ENCODE measurements at places on chromosomes 1 and 21.

DNA sequence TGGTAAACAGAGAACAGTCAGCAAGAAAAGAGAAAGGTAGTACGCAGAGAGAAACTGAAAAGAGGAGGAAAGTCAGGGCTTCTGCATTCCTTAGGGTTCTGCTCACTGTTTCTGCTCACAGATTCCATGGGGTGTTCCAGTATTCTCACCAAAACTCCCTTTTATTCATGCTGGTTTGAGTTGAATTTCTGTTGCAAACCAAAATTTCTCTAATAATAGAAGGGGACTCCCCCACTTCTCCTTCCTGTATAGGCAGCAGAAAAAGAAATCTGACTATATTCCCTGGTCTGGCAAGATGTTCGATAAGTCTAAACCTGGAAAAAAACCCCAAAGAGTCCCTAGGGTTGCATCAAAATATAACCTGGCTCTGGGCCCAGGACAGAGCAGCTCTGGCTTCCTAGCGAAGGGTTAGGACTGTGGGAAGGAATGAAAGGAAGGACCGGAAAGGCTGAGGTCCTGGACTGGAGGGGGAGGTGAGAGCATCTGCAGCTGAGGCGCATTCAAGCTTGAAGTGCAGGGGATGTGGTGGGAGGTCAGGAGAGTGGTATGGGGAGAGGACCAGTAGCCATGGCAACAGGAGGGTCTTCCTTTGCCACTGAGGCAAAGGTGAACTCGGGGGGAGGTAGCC lies 18.8 kb upstream of the RGS16 start:
- DNase-seq, result no peak

DNA sequence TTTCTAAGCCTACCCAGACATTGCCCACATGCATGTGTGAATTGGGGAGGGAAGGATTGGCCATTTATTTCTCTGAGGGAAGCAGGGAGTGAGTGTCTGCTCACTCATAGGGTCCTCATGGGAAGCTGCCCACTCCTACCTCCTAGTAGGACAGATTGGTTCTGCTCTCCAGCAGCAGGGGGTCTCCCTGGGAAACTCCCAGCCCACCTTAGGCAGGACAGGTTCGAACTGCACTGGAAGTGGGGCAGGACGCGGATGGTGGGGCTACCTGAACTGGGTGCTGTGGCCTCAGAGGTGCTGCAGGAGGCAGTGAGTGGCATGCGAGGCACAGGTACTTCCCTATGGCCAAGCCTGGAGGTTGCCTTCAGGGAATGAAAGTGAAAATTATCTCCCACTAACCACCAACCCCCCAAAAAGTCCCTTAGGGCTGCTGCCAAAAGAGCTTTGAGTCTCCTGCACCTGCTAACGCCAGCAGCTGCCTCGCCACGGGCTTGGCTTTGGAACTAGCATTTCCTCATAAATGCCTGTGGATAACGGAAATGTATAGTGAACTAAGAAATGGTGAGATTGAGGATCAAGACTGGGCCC lies 157.0 kb upstream of the COA6 start:
- no peak for DNase-seq

- no peak for DNase-seq
Measured at GRCh38 chr1:32250893-32251716, at the start of gene LCK. LCK (plus strand) TSS chr1:32251265; CDS start chr1:32274330, 23,065 bp downstream.

DNA sequence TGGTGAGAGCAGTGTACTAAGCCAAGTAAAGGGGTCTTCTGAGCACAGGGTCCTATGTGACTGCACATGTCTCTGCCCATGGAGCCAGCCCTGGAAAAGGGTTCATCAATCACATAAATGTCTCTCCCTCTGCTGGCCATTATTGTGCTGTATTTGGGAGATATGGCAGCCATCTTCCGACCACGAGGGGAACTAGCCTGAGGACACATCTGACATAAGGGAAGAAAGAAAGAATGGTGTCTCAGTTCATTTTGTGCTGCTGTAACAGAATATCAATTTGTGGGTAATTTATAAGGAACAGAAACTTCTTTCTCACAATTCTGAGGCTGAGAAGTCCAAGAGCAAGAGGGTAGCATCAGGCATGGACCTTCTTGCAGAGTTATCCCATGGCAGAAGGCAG lies 55.1 kb upstream of the GJA5 start:
- no peak for DNase-seq

- DNase-seq, result no peak
Measured at GRCh38 chr1:86573763-86574484, 27.0 kb downstream of the CLCA4 start.

DNA sequence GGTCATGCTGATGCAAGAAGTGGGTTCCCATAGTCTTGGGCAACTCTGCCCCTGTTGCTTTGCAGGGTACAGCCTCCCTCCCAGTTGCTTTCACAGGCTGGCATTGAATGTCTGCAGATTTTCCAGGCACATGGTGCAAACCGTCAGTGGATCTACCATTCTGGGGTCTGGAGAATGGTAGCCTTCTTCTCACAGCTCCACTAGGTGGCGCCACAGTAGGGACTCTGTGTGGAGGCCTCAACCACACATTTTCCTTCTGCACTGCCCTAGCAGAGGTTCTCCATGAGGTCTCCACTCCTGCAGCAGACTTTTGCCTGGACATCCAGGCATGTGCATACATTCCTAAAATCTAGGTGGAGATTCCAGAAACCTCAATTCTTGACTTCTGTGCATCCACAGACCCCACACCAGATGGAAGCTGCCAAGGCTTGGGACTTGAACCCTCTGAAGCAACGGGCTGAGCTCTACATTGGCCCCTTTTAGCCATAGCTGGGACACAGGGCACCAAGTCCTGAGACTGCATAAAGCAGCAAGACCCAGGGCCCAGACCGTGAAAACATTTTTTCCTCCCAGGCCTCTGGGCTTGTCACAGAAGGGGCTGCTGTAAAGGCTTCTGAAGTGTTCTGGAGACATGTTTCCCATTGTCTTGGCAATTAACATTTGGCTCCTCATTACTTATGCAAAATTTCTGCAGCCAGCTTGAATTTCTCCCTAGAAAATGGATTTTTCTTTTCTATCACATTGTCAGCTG lies 466.2 kb upstream of the PBX1 start:
- DNase-seq, result no peak

GRCh38 chr1:108560189-108560873 lies 431 bp downstream of the EEIG2 start:
- DNase-seq, result peak; percentile 46

DNA sequence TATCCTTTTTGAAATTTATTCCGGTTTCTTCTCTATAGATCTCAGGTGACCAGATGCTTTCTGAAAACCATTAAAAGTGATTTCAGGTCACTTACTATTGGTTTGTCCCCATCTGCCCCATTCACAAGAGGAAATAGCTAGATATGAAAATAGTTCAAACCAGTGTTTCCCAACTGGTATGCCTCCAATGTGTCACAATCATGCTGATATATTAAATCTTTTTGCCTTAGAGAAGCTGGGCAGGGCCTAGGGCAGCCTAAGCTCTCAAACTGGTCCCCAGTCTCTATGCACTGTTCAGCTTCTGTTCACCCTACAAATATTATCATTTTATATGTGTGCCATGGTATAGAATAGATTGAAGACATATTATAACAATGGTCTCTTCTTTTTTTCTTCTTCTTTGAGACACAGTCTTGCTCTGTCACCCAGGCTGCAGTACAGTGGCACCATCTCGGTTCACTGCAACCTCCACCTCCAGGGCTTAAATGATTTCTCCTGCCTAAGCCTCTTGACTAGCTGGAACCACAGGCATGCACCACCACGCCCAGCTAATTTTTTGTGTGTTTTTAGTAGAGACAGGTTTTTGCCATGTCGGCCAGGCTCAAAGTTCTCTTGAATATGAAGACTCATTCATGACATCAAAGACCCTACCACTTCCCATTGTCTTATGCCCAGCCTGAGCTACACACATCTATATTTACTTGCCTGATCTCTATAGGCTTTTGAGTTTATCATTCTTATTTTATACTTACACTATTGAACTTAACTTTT lies 15.7 kb downstream of the PTPN22 start:
- no peak for DNase-seq

DNA sequence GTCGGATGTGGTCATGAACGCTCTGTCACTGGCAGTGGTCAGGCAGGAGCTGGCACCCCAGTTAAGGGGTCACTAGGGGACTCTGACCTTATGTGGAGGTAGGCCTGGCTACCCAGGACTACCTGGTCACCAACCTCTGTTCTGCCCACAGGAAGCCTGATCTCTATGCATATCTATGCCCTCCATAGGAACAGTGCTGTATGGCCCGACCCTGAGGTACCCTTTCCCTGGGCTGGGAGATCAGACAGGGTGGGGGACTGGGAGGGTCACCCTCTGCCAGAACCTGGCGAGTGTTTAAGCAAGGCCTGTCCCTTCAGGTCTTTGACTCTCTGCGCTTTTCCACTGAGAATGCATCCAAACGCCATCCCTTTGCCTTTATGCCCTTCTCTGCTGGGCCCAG lies 19.0 kb downstream of the CYP4B1 start:
- DNase-seq, result no peak

GRCh38 chr1:116476321-116476720 lies 94.5 kb downstream of the CD58 start:
- no peak for DNase-seq

DNA sequence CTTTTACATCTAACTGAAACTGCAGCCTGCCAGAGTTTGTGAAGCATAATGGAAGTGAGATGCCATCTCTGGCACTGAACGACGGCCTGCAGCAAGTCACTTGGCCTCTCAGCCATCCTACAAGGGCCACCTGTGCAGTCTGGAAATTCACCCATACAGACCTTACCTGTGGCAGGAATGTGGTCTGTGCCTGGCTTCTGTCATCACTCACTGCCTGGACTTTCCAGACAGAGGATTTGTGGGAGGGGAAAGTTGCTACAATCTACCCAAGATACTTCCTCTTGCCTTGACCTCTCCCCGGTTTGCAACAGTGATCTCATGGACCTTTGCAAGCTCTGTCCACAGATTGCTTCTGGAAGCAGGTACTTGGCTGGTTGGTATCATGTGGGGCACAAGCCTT lies 58.4 kb upstream of the ATP1B1 start:
- DNase-seq, result no peak

- DNase-seq, result peak; percentile 20
Measured at GRCh38 chr1:176843352-176844297, 320.9 kb downstream of the ASTN1 start.

- no peak for DNase-seq
Measured at GRCh38 chr1:208866386-208866955, 622.3 kb upstream of the PLXNA2 start.

GRCh38 chr1:192442736-192443135 lies 125.9 kb downstream of the RGS21 start:
- DNase-seq, result no peak

GRCh38 chr21:40555021-40555528 lies 291.9 kb downstream of the DSCAM start:
- no peak for DNase-seq

GRCh38 chr1:237478082-237478481 lies 412.6 kb downstream of the ZP4 start:
- DNase-seq, result no peak

DNA sequence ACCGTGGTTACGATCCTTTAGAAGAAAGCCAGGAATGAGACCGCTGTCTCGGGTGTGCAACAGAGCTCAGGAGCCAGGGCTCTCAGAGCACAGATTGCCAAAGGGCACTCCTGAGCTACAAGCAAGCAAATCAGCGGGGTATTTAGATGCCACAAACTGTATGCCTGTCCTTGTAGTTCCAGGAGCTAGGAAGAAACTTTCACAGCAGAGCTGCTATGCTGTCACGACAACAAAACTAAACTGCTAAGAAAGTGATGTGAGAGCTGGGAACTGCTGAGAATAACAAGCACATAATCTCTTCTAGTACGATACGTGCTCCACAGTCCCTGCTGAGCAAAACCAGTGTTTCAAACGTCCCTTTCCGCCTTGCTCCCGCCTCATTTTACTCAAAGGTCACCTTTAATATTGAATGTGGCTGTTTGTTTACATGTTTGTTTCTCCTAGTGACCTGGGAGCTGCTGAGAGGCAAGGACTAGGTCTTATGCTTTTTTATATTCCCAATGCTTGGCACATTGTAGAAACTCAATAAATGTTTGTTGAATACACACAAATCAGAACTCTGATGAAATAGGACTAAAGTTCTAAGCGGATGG lies 14.7 kb downstream of the GREM2 start:
- no peak for DNase-seq

GRCh38 chr1:149849947-149850360 lies 49.4 kb upstream of the BOLA1 start:
- peak; percentile 29 for DNase-seq

DNA sequence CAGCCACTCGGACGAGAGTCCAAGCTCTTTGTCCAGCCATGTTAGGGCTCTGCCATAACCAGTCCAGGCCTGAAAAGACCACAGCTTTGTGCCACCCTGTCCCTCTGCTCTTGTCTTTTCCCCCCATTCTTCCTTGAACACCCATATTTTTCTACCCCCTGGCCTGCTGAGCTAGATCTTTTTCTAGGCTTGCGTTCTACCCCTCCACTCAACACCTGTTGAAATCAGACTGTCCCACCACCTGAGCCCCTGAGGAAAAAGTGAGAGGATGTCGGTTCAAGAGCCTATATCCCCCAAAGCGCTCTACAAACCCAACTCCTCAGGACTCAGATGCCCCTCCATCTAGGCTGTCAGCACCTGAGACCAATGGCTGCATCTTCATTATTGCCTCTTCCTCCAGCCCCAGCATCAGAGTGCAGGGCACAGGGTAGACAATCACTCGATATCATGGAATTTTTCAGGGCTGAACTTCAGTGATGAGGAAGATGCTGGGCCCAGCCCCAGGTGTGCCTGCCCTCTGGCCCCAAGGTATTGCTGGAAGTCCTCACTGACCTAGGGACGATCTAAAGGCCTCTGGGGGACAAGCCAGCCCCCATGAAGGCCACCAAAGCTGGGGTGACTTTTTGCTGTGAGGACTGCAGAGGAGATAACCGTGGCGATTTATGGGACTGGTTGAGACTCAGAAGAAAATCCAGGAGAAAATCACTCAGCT lies 75.3 kb downstream of the CD247 start:
- no peak for DNase-seq

GRCh38 chr1:4825800-4826450 lies 171.5 kb downstream of the AJAP1 start:
- no peak for DNase-seq

DNA sequence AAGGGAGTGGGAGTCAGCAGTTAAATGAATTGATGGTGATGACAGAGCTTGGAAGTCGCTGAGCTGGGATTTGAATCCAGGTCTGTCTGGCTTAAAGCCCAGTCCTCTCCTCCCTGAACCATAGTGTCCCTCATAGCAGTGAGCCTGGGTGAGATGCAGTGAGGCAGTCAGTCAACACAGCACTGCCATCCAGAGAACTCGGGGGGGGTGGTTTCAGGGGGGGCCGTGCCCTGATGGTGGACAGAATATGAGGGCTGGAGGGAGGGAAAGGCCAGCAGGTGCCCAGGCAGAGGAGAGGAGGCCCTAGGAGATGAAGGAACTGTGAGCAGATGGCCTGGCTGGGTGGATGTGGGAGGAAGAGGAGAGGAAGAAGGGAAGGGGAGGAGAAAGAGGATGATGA lies 405.6 kb downstream of the PTPRU start:
- DNase-seq, result no peak

- DNase-seq, result no peak
Measured at GRCh38 chr1:51218570-51218969, 17.5 kb upstream of the RNF11 start.
